ENCODE measurements at places on chromosomes 4 and X.

DNA sequence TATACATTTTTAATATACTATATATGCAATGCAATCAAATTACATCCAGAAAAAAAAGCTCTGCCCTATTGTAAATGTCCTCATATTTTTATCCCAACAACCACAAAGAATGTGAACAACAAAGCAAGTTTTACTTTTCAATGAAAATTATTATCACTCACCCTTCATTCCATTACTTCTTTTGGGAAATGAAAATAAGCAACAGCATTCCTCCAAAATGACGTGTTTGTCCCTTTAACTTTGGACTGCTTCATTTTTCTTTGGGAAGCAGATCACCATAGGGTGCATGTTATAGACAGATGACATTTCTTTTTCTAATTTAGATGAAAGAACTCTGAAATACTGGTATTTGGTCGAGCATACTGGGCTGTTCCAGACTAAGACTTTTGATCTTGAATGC, 667.1 kb upstream of the BOD1L1 start:
- H3K4me1 ChIP-seq: no peaks in the 10 kb centered on the region
- H3K4me3 ChIP-seq: no peak overlapping the region
- no peaks in the 10 kb centered on the region for H3K36me3 ChIP-seq
- no peak overlapping the region for H3K27ac ChIP-seq

- H3K4me1 ChIP-seq: peaks cover 10% of the 10 kb centered on the region
- no peaks in the 10 kb centered on the region for H3K27me3 ChIP-seq
- DNase-seq: no peak
- H3K36me3 ChIP-seq: no peaks in the 10 kb centered on the region
Measured at GRCh38 chr4:88735564-88735963, 37.9 kb upstream of the NAP1L5 start.

DNA sequence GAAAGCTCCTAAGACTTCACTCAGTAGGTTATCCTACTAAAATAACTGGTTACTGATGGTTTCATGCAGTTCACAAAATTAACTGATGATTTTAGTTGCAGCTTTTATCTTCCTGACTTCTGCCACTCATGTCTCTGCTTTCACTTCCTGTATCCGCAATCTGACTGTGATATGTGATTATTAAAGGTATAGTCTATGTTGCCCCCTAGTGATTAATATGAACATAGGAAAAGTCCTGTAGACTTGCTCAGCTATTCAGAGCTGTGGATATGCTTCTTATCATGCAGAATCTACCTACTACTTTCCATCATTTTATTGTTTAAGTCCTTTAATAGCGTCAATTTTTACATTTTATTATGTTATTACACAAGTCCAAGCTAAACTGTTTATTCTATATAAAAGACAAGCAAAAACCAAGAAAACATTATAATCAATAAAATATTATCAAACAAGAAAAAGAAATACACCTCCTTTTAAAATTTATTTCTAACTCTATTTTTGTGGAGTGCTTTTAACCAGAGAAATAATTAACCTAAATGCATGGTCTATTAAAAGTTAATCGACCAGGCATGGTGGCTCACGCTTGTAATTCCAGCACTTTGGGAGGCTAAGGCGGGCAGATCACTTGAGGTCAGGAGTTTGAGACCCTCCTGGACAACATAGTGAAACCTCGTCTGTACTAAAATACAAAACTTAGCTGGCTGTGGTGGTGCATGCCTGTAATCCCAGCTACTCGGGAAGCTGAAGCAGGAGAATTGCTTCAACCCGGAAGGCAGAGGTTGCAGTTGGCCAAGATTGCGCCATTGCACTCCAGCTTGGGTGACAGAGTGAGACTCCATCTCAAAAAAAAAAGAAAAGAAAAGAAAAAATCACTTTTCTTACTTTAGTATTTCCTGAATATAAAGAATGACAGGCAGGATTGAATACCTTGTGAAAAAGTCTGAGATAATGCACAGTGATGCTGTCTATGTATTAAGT, 40.4 kb upstream of the TLR2 start:
- H3K36me3 ChIP-seq: no peaks in the 10 kb centered on the region
- no peak overlapping the region for H3K4me3 ChIP-seq
- H3K27me3 ChIP-seq: no peaks in the 10 kb centered on the region
- H3K27ac ChIP-seq: no peak overlapping the region
- DNase-seq: no peak
- no peaks in the 10 kb centered on the region for H3K4me1 ChIP-seq

- no peak overlapping the region for H3K27ac ChIP-seq
- no peak overlapping the region for H3K4me3 ChIP-seq
- no peak for DNase-seq
- no peaks in the 10 kb centered on the region for H3K27me3 ChIP-seq
- peaks cover 3% of the 10 kb centered on the region for H3K4me1 ChIP-seq
- H3K36me3 ChIP-seq: no peaks in the 10 kb centered on the region
Measured at GRCh38 chr4:151302432-151302831, 23.0 kb downstream of the SH3D19 start.

DNA sequence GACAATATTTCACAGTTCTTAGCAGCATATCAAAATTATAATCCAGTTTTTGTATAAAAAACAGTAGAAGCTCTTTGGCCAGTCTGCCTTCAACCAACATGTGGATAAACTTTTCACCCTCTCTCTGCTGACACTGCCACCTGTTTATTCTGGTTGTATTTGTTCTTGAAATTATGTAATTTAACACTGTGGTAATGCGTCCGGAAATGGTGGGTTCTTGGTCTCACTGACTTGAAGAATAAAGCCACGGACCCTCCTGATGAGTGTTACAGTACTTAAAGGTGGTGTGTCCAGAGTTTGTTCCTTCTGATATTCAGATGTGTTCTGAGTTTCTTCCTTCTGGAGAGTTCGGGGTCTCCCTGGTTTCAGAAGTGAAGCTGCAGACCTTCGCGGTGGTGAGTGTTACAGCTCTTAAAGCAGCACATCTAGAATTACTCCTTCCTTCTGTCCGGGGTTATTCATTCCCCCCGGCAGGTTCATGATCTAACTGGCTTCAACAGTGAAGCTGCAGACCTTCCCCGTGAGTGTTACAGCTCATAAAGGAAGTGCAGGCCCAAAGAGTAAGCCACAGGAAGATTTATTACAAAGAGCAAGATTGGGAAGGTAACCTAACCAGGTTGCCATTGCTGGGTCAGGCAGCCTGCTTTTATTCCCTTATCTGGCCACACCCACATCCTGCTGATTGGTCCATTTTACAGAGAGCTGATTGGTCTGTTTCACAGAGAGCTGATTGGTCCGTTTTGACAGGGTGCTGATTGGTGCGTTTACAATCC, 15.7 kb downstream of the FAM184B start:
- no peak for DNase-seq
- H3K27ac ChIP-seq: no peak overlapping the region
- H3K36me3 ChIP-seq: no peaks in the 10 kb centered on the region
- H3K4me1 ChIP-seq: peaks cover 3% of the 10 kb centered on the region
- H3K4me3 ChIP-seq: no peak overlapping the region

- no peak overlapping the region for H3K27ac ChIP-seq
- no peaks in the 10 kb centered on the region for H3K4me1 ChIP-seq
- DNase-seq: no peak
- H3K36me3 ChIP-seq: no peaks in the 10 kb centered on the region
- H3K4me3 ChIP-seq: no peak overlapping the region
Measured at GRCh38 chr4:156811963-156812362, 159.6 kb downstream of the PDGFC start.

GRCh38 chrX:99572711-99573110, 837.4 kb downstream of the PCDH19 start:
- H3K36me3 ChIP-seq: no peaks in the 10 kb centered on the region
- no peaks in the 10 kb centered on the region for H3K27me3 ChIP-seq
- no peaks in the 10 kb centered on the region for H3K4me1 ChIP-seq
- no peak for DNase-seq
- no peak overlapping the region for H3K27ac ChIP-seq

DNA sequence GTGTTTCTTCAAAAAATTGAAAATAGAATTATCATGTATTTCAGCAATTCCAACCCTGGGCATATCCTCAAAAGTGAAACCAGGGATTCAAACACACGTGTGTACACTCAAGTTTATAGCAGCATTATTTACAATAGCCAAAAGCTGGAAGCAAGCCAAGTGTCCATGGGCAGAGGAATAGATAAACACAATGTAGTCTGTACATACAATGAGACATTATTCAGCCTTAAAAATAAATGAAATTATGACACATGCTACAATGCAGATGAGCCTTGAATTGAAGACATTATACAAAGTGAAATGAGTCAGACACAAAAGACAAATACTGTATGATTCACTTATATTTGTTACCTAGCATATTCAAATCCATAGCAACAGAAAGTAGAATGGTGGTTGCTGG, 853.4 kb downstream of the STIM2 start:
- H3K36me3 ChIP-seq: no peaks in the 10 kb centered on the region
- no peaks in the 10 kb centered on the region for H3K27me3 ChIP-seq
- H3K4me1 ChIP-seq: 0 out of 2 replicates have a peak, but pooled peaks cover 2% of the 10 kb centered on the region
- H3K27ac ChIP-seq: no peak overlapping the region
- H3K4me3 ChIP-seq: no peak overlapping the region
- no peak for DNase-seq

DNA sequence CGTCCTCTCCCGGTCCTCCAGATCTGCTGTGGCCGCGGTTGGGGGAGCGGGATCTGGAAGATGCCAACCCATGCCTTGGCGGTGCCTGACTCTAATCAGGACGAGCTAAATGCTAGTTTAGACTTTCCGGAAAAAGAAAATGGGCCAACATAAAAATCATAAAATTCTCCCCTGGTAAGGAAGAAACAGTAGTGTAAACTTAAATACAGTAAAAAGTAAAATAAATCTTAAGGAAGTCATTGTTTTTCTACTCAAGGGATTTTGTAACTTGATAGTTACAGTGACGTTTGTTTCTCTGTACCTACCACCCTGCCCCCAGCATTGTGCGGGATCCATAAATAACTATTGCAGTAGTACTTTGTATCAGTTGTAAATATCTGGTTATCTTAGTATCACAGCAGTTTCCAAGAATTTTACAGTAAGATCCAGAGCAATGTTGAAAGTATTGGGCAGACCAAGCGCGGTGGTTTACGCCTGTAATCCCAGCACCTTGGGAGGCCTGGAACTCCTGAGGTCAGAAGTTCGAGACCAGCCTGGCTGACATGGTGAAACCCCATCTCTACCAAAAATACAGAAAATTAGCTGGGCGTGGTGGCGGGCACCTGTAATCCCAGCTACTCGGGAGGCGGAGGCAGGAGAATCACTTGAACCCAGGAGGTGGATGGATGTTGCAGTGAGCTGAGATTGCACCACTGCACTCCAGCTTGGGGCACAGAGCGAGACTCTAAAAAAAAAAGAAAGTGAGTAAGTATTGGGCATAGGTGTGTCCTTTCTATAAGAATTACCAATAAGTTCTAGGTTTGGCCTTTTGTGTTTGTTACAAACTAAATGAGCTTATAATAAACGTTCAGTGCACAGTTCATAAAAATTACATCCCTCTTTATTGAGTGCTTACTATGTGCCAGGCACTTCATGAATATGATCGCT, 1.0 kb upstream of the PLA2G12A start:
- no peaks in the 10 kb centered on the region for H3K36me3 ChIP-seq
- no peaks in the 10 kb centered on the region for H3K27me3 ChIP-seq
- no peak for DNase-seq
- H3K27ac ChIP-seq: peak overlapping the region; percentile 68
- peak overlapping the region; percentile 92 for H3K4me3 ChIP-seq
- H3K4me1 ChIP-seq: peaks cover 3% of the 10 kb centered on the region

GRCh38 chr4:659851-660250, 14.2 kb downstream of the ATP5ME start:
- H3K4me3 ChIP-seq: no peak overlapping the region
- no peak overlapping the region for H3K27ac ChIP-seq
- H3K4me1 ChIP-seq: no peaks in the 10 kb centered on the region
